Stimulated activated CD4-positive, alpha-beta T cell treated with anti-CD3 and anti-CD28 coated beads, Interleukin-1b, Interleukin-23, amount 100 ng/mL, for 24 hours (primary cell): ENCODE measurements at places on chromosomes 2 and 18.

- DNase-seq = no peak
These were observed 125.6 kb downstream of the HRH4 start for GRCh38 chr18:24585996-24586566.

DNA sequence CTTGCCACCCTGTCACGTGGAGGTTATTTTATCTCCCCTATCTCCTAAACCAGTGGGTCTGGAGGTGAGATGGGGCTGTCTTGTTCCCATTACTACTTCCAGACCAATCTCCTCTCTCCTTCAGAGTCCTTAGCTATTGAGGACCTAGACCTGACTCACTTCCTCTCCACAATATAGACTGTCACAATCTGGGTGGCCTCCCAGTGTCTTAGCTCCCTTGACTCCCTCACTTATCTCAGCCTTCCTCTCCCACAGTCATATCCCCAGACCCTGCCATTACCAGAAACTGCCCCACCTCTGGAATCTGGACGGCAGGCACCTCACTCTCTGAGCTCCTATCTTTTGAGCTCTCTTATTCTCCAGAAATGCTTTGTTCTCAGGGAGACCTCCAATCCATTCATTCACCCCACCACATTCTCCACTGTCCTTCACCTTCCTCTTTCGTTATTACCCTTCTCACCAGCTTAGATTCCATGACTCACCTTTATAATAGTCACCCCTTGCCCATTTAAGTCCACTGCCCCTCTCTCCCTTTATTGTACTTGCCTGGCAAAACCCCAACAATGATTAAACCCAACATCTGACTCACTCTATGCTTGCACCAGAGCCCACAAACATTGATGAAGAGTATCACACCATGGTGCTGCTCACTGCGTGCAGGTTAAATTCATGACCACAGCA lies 23.3 kb upstream of the SIX3 start:
- no peak for DNase-seq

DNA sequence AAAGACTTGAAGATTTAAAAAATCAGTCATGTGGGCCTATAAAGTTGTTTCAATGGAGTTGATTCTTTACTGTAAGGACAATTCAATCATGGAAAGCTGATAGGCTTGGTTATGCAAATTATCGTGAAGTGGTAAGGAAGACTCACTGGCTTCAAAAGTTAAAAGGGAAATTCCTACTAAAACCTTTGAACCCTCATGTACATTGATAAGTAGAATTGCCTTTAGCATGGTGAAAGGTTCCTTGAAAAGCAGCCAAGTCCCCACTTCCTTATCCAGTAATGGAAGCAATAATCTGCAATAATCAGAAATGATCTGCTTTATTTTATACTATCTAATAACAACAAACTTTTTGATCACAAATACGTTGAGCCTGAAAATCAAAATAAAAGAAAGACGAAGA lies 14.4 kb upstream of the CCL20 start:
- no peak for DNase-seq

DNA sequence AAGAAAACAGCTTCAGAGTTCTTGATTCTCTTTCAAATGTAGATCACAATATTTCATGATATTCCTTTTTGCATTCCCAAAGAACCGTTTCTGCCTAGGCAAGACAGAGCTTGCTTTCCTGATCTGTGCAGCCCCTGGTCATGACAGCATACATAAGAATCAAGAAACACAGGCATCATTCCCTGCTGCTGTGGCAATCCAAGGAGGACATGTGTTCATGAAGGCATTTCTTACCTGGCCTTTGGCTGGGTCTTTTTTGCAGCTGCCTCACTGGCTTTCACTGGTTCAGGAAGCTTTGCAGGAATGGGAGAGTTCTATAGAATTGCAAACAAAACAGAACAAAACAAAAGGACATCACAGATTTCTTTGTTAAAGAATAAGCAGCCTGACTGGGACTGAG lies 87.6 kb upstream of the NFU1 start:
- no peak for DNase-seq

DNA sequence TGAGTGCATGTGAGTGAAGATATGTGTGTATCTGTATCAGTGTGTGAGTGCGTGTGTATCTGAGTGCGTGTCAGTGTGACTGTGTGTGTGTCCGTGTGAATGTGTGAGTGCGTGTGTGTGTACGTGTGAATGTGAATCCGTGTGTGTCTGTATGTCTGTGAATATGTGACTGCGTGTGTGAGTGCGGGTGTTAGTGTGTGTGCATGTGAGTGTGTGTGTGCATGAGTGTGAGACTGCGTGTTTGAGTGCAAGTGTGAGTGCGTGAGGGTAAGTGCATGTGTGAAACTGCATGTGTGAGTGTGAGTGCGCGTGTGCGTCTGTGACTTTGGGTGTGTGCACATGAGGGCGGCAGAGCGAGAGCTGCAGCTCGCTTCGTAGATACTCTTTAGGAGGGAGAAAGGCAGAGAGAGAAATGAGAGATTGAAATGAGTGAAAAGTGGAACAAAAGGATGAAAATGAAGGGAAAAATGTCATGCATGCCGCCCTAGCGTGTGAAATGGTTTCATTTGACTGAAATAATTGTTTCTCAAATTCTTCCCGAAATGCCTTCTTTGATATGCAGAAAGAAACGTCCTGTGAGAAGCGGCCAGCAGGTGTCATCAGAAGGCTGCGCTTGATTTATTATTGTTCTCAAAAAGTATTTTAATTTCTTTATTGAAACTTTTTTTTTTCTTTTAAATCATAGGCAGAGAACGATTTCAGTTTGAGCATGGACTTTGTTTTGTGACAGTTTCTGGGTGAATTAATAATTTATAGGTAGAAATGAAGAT lies 25.6 kb downstream of the ZNF407 start:
- no peak for DNase-seq

GRCh38 chr2:116669782-116670181 lies 1144.7 kb upstream of the DDX18 start:
- no peak for DNase-seq

DNA sequence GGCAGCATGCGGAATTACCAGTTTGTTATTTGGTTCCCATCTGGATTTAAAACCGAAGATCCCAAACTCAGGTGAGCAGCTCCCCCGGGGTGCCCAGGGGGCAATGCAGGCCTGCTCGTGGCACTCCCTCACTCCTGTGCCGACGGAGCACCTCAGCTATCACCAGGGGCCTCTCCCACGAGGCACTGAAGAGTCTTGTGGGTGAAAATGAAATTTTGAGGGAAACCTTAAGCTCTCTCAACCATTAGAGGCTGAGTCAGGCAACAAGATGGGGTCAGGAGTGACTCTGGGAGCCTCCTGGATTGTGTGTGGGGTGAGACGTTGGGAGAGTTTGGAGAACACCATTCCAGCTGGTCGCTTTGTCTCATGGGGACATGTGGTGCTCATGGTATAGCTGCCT lies 189.0 kb downstream of the PRKCE start:
- no peak for DNase-seq

DNA sequence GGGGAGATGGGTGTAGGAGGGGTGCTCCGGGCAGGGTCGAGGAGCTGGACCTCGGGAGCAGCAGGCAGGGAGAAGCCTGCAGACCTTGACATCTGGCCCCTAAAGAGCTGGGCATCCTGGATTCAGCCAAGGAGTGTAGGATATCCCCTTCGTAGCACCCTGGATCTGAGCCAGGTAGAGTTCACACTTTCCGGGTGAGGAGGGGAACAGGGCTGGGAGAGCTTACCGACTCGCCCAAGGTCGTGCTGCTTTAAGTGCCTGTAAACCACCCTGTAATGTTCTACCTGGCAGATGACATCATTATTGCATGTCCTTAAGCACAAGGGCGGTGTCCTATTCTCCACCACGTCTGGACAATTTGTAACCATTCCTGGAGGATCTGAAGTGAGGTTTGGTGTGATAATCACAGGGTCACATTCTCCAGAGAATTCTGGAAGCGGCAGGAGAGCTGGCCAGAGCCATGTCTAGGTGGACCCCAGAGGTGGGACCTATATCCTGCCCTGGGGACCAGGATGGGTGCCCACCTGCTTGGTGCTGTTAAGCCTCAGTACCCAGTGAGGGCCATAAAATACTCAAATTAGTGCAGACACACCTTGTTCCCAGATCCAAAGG lies 14.6 kb downstream of the ITM2C start:
- DNase-seq = no peak

DNA sequence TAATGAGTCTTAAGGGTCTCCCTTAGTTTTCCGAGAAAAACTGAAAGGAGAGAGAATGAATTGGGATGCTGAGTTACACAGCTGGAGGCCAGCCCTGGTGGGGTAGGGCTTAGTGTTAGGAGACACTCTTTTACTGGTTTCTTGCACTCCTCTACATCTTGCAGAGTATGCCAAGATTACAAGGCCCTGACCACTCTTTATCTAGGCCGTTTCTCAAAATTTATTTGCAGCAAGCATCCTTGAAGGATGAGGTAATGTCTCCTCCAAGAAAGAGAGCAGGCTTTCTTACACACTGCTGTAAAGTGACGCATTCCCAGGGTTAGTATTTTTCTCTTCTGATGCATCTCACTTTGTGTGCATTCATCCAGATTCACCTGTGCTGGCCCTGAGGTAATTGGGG lies 166.2 kb downstream of the TDRD15 start:
- DNase-seq = no peak

DNA sequence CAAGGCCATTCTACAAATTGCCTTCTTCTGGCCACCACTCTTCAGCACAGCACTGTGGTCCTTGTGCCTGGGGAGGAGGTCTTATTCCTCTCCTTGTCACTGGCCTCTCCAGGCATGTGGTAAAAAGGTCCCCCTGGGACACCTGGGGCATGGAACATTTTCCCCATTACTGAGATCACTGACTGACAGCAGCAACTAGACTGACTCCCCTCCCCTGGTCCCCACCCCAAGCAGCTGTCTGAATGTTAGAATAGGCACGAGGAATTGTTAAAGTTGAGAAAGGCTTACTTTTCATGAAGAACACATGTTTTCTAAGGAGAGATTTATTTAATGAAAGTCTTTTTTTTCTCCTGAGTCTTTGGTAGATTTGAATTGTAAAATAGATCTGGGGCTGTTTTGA lies 39.5 kb upstream of the RTN4 start:
- no peak for DNase-seq

- no peak for DNase-seq
These were observed 21.8 kb upstream of the TANK start for GRCh38 chr2:161138429-161138828.

DNA sequence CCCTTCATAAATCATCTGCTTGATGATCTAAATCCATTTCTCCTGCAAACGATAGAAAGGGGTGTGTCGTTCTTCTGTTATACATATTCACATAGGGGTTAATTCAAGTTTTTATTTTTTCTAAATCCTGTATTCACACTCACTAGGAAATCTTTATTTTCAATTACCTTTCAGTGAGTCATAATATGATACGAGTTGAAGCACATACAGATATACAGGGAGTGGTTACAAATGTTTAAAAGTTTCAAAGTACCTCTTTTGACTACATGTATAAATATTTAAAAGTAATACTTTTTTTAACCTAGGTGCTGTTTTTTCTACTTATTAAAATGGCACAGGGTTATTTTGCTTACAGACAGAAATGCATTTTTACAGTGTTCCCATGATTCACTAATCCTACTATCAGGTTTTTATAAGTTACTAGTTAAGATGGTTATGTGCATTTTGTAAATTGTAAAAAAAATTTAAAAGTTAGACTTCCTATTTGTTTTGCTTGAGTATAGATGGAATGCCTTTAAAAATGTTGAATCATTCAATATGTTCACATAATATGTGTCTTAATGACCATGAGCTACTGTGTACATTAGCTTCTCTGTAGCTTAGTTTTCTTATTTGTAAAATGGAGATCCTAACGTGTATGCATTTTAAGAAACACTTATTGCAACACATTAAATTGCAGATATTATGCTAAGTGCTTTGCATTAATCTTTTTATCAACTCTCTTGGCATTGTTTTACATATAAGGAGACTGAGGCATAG lies 1378.1 kb downstream of the DSC3 start:
- no peak for DNase-seq

DNA sequence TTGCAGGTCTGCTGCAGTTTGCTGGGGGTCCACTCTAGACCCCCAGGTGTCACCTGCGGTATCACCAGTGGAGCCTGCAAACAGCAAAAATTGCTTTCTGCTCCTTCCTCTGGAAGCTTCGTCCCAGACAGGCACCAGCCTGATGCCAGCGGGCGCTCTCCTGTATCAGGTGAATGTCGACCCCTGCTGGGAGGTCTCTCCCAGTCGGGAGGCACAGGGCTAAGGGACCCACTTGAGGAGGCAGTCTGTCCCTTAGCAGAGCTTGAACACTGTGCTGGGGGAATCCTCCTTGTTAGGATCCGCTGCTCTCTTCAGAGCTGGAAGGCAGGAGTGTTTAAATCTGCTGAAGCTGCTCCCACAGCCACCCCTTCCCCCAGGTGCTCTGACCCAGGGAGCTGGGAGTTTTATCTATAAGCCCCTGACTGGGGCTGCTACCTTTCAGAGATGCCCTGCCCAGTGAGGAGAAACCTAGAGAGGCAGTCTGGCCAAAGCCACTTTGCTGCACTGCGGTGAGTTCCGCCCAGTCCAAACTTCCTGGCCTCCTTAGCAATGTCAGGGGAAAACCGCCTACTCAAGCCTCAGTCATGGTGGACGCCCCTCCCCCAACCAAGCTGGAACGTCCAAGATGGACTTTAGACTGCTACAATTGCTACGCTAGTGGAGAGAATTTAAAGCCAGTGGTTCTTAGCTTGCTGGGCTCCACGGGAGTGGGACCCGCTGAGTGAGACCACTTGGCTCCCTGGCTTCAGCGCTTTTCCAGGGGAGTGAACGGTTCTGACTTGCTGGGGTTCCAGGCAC lies 652.5 kb downstream of the KCNJ3 start:
- no peak for DNase-seq

GRCh38 chr2:162184821-162185450 lies 32.9 kb upstream of the GCG start:
- DNase-seq = no peak

GRCh38 chr18:37432436-37433195 lies 133.0 kb downstream of the CELF4 start:
- no peak for DNase-seq

DNA sequence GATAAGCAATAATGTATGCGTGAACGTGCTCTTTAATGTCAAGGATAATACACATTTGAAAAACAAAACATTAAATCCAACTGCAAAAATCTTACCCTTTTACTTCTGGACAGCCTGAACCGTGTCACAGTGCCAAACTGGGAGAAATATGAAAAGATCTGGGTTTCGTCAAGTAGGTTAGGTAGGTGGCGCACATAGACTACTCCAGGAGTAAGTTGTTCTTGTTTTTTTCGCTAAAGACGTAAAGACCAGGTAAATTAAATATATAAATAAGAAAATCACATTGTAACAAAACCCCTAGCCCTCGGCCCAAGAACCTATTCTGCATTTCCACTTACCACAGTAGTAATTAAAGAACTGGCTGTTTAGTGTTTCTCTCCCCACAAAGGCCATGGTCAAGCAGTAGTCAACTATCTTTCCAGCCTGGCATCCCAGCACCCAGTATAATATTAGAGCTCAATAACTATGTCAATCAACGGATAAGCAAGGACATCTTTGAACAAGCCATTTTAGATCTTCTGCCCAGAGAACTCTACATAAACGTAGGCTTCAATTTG lies 1.1 kb downstream of the NIFK start:
- DNase-seq = no peak

- no peak for DNase-seq
These were observed 648.1 kb downstream of the CPS1 start for GRCh38 chr2:211204456-211204855.

- peak; percentile 16 for DNase-seq
These were observed 413.7 kb upstream of the FAM98A start for GRCh38 chr2:34012715-34013302.
